Activated CD4-positive, alpha-beta T cell treated with anti-CD3 and anti-CD28 coated beads, Interleukin-10, Interleukin-2, amounts not matched to agents 100 ng/mL and 50 ng/mL, durations not matched to agents 16 hours and 8 hours (primary cell): ENCODE measurements at places on chromosomes 5 and 9.

- DNase-seq = no peak
Measured at GRCh38 chr9:136775191-136775590, 10.9 kb upstream of the LCN15 start.

GRCh38 chr9:83959061-83959460 lies 21.0 kb downstream of the HNRNPK start:
- no peak for DNase-seq

DNA sequence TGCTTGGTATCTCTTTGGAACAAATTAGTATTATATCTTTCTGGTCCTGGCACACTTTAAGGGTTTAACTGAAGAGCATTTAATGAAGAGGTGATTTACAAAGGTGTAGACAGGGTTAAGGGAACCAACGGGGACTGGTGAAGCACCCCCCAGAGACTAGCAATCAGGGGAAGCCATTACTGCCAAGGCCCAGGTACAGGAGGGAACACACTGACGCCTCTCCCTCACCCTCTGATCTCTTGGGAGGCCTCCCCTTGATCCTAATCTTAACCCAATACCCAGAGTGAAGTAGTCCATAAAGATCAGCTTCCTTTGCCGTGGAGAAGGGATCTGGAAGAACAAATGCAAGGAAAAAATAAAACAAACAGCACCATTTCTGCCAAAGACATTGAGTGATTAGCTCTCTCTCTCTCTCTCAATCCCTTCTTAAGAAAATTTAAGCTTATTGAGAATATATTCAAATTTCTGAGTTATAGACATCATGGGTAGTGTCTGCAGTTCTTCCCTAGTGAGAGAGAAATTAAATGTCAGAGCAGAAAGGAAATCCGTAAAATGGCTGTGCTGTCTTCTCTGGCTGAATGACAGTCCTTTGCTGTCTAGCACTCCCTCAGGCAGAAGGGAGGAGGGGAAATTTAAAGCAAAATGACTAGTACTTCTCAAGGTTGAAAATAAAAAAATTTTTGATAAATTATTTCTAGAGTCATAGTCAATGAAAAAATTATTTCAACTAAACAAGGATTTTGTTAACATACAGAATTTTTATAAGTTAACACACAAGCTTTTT lies 20.0 kb downstream of the F2R start:
- no peak for DNase-seq

DNA sequence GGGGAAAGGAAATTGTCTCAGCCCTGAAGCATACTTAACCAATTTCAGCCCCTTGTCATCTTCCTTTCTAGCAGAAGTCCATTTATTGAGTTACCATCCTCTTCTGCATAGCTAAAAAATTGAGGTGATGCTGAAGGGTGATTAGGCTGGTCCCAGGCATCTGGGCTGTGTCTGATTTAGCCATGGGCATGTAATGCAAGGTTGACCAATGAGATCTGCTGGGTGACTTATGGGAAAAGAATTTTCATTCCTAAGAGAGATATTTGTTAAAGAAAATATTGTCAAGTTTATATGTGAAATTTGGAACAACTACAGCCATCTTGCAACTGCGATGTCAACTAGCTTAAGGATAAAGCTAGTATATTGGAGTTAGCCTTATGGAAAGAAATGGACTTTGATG lies 5.1 kb downstream of the ITGA2 start:
- no peak for DNase-seq

DNA sequence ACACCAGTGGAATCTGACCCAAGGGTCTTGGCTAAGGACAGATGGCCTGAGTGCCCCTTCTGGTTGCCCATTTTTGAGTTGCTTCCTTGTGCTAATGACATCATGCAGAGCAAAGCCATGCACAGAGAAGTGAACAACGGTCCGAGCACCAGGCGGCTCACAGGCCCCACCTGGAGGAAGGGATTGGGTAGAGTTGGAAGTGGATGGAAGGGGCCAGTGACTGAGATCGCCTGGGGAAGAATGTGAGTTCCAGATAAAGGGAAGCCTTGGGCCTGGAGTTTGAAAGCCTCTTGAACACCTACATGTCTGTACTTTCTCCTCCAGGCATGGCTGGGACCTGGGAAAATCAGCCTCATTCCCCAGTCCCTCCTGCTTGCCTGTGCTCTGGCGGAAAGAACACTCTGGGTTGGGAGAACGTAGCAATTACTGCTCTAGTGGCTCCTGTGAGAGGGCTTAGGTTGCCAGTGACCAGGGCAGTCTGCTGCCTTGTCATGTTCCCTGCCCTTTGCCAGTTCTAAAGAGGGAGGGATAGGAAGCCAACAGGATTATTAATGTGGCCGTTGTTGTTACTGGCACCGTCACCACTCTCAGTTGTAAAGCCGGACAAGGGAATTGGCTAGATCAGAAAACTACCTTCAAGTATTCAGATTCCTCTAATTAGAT lies 62.5 kb upstream of the PTPN3 start:
- DNase-seq = no peak

DNA sequence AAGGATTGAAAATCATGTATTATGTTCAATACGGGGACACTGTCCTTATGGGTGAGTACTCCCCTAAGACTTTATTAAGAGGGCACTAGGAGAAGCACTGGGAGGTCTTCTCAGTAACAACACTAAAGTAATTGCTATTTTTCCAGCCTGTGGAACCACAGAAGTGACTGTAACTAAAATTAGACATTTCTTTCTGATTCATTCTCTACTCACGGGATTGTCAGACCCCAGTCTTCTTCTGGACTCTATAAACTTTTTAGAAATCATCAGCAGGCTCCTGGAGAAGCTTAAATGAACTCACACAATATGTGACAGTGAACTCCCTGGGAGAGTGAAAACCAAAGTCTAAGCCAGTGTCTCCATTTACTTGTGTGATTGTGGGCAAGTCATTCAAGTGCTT lies 14.5 kb downstream of the TLR4 start:
- DNase-seq = no peak

GRCh38 chr5:79697222-79698170 lies 7.9 kb downstream of the CMYA5 start:
- DNase-seq = peak; percentile 15

DNA sequence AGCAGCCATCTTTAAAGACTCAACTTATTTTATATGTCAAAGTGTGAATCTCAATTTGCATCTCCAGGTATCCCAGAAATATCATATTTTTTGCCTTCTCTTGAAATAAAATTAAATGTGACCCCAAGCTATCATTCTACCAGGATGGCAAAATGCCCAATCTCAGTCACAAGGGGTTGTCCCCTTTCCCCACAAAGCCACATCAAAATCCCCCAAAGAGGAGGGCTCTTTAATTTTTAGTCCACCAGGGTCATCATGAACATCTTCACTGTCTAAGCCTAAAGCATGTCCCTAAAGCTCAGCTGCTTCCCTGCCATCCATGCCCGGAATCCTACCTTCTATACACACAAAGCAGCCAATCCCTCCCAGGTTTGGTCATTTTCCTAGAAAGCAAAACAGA lies 670.5 kb upstream of the KLF4 start:
- no peak for DNase-seq

- no peak for DNase-seq
Measured at GRCh38 chr5:113250341-113250953, 184.3 kb downstream of the TSSK1B start.
